GM10248 (cell line): ENCODE measurements at places on chromosomes 6 and 20.

- DNase-seq = no peak
Observed at GRCh38 chr6:91106083-91106482, 519.2 kb upstream of the MAP3K7 start.

- DNase-seq = peak; percentile 25
Observed at GRCh38 chr6:117265410-117266256, at the start of gene VGLL2. Gene VGLL2 (plus strand): TSS chr6:117265558. CDS start chr6:117265764, 206 bp downstream.

- DNase-seq = peak; percentile 14
Observed at GRCh38 chr6:63572747-63573075, 431 bp downstream of the LOC128125822 start.

DNA sequence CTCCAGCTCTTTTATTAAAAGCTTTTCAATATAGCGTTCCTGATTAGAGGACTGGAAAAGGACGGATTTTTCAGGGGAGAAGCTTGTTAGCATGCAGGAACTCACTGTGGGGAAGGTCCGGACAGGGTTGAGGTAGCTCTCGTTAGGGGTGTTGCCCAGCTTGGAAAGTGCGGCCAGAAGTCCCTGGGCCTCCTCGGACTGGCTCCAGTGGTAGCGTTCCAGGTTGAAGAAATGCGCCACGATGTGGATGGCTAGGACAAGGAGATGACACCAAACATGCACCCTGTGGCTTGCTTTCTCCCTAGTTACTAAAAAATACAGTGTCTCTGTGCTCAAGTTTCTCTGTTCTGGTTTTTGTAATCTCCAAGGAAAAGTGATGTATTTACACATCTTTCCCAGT lies 12.5 kb downstream of the NOX3 start:
- no peak for DNase-seq

- no peak for DNase-seq
Observed at GRCh38 chr20:20702330-20703245, 9.9 kb downstream of the RALGAPA2 start.

DNA sequence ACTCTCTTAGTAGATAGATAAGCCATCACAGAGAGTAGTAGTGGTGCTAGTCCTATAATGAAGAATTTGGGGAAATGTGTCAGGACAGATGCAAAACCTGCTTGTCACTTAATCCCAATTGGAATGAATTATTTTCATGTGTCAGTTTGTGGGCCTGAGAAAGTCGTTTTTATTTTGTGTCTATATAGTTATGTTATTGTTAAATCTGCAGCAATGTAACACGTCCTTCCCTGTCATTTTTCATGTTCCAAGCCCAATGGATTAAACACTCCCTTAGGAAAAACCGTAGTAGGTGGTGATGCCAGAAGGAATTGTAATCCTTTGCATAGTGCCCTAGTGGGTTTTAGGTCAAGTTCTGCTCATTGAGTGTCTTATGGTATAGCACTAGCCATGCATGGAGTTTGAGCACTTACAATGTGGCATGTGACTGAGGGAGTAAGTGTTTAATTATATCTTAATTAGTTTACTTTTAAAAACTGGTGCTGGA lies 105.9 kb upstream of the PRSS16 start:
- DNase-seq = no peak

GRCh38 chr6:111679126-111679858 lies 73.6 kb upstream of the TRAF3IP2 start:
- DNase-seq = no peak

- no peak for DNase-seq
Observed at GRCh38 chr20:34055290-34055689, 56.8 kb downstream of the EIF2S2 start.

- DNase-seq = no peak
Observed at GRCh38 chr6:13113376-13113775, 215.0 kb downstream of the TBC1D7 start.

DNA sequence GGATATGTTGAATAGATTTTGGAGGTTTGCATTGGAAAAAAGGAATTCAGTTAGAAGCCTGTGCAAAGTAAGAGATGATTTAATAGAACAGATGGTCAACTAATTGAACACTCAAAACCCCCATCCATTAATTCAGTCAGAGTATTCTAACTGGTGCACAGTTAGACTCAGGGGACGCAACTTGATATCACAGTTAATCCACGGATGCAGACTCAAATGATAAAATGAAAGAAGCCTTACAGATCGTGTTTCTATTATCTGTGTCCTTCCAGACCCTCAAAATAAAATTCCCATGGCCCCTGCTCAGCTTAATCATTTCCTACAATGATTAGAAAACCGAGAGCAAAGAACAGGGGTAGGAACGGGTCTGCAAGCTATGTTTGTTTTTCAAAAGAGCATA lies 45.4 kb upstream of the DTNBP1 start:
- no peak for DNase-seq

- DNase-seq = no peak
Observed at GRCh38 chr20:9021216-9021615, 47.7 kb upstream of the PLCB4 start.

DNA sequence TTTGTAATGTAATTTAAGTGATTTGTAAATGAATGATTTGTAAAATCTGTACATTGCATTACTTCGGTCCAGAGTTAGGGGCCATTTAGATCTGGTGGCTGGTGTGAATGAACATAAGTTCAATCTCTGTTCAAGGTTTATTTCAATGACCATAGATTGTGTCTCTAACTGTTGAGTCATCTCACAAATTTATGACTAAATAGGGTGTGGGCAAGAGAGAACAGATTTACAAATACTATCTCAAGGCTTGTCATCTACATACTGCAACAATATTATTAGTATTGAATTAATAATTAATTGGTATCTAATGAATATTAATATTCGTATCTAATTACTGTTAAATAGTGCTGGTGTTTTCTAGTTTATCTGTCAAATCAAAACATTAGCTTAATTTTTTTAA lies 115.3 kb upstream of the EDN1 start:
- DNase-seq = no peak

DNA sequence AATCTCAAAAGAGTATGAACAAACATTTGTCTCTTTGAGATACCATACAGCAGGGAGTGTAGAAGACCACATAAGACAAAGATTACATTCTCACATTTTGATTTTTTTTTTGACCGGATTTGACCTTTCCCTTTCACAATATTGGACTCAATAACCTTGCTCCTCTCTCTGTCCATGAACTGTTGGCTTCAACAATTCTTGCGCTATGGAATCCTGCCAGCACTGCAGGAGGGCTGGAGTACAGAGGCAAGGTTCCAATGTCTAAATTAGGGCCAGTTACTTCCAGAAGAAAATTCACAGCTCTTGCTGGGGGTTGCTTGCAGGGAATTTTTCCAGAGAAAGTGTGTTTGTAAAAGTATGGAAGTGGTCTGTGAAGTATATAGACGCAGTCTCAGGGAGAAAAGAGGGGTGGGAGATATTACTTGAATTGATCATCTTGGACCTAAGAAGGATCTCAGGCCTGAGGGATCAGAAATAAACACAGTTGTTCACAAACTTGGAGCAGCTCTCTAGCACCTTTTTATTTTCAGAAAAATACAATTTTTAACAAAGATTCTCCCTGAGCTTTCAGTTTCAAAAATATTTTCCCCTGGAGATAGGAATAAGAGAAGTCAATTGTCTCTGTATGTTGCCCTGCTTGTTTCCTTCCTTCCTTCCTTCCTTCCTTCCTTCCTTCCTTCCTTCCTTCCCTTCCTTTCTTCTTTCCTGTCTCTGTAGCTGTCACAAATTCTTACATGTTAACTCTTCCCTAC lies 765.9 kb downstream of the BCKDHB start:
- no peak for DNase-seq
